ENCODE measurements at places on chromosomes 3 and 15.

- no peak for DNase-seq
These were observed 136.5 kb downstream of the SSR3 start for GRCh38 chr3:156418428-156418827.

- DNase-seq, result no peak
These were observed 4.7 kb downstream of the FOXL2 start for GRCh38 chr3:138942271-138942670.

DNA sequence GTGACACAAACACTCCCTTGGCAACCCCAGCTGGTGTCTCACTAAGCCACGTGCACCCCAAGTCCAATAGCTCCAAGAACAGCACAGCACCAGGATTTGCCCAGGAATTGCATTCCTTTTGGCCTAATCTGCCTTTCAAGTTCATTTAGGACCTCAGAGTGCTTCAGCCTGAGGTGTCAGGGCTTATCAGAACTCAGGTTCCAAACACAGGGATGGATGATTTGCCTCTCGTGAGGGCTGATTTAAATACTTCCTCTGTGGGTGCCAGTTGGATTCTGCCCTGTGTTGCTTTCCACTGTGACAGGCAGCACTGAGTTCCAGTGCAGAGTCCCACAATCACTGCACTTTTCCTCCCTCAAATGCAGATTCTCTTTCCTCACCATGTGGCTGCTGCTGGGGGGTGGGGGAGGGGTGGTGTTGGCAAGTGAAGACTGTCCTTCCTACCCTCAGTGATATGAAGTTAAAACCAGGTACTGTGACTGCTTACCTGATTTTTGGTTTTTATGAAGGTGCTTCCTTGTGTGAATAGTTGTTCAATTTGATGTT, 204.3 kb upstream of the STAC start:
- DNase-seq, result no peak

DNA sequence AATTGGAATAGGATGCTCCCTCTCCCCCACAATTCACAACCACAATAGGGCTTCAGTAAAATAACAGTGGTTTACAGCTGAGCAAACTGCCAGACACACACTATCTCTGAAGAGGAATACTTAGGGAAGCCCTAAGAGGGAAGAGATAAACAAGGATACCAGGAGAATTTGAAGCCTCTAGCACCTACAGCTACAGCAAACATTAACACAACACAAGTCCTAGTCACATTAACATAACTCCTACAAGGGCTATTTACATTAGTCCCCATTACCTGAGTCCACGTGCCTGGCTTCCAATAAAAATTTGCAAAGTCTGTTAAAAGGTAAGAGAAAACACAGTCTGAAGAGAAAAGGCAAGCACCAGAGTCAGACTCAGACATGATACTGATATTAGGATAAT, 346.9 kb upstream of the CDIN1 start:
- no peak for DNase-seq

GRCh38 chr15:70508561-70509281, 254.6 kb downstream of the UACA start:
- no peak for DNase-seq

GRCh38 chr3:168216851-168217250, 121.1 kb upstream of the GOLIM4 start:
- no peak for DNase-seq

DNA sequence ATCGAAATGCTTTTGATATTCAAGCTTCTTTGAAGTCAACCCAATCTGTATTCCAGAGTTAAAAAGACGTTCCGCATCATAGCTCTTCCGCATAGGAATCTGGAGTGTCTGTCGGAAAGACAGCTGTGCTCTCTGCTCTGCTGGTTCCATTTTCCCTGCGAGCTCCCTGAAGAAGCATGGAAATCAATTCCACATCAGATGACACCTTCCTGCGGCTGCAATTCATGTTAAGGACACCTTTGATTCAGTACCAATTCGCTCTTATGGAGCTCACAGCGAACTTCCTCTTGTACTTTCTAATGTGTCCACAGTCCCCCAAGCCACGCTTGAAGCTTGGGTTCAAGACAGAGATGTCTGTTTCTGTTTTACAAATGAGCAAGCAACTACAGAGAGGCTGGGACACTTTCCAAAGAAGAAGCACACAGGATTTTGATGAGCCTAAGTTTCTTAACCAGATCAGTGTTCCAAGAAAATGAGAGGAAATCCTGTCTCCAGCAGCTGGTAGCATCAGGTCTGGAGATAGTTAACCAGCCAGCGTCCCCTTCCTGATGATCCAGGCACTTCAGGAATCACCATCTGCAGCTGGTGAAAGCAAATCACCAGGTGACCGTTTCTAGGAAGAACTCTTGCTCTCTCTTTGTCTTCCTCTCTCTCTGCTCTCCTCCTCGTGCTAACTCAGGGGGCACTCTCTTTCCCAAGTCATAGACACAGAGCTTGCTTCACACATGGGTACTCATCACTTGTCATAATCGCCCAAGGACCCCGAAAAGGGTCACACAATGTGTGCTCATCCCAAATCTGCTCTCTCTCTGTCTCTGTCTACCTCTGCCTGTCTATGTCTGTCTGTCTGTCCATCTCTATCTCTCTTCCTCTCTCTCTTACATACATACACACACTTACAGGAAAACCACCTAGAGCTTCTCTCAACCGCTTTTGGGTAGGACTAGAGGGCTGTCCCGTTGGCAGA, 281.8 kb downstream of the FAM43A start:
- peak; percentile 26 for DNase-seq

DNA sequence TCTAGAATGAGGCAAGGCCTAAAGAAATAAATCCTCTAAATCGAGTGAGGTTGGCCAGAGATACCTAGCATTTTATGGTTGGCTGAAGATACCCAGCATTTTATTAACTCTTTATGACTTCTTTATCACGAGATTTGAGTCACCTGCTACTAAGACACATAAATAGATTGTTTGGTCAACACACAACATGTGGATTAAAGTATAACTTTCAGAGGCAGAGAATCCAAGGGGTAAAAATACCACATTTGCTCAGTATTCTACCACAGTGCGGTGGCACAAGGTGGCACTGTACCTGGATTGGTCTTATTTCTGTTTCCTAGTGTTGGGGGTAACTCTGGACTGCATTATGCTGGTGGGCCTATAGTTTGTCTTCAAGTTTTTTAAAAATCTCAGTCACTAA, 27.0 kb upstream of the VILL start:
- DNase-seq, result no peak

- DNase-seq, result no peak
These were observed 10.9 kb downstream of the ITIH3 start for GRCh38 chr3:52805270-52806039.

GRCh38 chr3:55720614-55721013, 233.5 kb upstream of the WNT5A start:
- DNase-seq, result no peak

- no peak for DNase-seq
These were observed 72.1 kb upstream of the ACAD9 start for GRCh38 chr3:128807186-128807830.

DNA sequence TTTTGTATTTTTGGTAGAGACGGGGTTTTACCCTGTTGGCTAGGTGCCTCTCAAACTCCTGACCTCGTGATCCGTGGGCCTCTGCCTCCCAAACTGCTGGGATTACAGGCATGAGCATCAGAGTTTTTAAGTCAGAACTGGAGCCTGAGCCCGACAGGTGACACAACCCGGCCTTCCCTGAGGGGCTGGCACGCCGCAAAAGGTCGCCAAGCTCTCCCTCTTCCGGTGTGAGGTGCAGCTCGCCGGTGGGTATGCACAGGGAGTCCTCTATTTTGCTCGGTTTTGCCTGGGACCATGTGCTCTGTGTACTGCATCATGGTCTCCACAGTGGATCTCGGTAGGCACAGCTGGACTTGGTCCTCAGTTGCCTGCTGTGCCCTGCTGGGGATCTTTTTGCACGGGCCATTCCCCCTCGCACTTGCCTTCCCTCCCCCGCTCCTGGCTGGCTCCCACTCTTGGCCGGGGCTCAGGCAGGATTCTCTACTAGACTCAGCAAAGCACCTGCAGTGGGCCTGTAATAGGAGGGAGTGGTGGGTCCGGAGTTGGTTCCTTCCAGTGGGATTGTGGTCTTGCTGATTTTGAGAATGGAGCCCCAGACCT, 101.2 kb upstream of the KLF13 start:
- no peak for DNase-seq

- DNase-seq, result no peak
These were observed 755.2 kb downstream of the NR2F2 start for GRCh38 chr15:97085731-97086130.

DNA sequence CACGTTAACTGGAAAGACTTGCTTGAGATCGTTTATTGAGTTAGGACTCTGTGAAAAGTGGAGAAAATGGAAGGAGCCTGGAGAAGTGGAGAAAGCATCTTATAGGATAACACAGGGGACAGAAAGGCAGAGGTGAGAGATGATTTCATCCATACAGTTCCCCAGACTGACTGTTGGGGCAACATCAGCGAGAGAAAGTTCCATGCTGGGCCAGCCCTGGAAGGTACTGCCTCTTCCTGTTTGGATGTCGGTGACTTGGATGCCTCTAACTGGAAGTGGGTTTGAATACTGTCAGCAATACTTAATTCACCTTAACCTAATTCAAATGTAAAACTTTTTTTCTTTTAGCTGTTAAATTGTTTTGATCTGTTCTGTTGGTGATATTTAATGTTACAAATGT, 32.3 kb downstream of the ATP13A5 start:
- no peak for DNase-seq

GRCh38 chr15:87916208-87916607, 340.3 kb downstream of the NTRK3 start:
- no peak for DNase-seq

DNA sequence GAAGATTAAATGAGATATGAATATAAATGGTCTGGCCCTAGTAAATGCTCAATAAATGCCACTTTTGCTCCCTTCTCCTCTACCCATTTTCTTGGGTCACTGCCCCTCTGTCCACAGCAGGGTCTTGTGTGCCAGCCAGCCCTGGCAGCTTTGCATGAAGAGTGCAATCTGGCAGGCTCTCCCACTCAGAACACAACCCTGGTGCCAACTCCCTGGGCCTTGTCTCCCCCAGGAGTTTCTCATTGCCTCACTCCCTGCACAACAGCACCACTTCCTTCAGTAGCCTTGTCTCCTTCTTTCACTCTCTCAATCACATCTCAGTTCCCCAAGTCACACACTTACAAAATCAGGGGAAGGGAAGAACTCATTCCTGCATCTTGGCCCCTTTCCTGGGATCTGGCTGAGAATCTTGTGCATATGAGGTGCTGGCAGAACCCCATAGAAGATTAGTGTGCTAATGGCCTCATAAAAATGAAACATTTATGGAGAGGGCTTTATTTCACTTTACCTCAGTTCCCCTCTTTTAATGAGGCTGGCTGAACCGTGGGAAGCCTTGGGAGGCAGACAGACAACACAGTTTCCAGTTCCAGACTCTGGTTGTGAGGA, 445.9 kb upstream of the PROK2 start:
- no peak for DNase-seq

GRCh38 chr3:179865861-179866505, 170.8 kb downstream of the PEX5L start:
- DNase-seq, result no peak

GRCh38 chr15:68298882-68299381, 21.4 kb downstream of the FEM1B start:
- no peak for DNase-seq

- no peak for DNase-seq
These were observed 43.0 kb upstream of the TLE3 start for GRCh38 chr15:70140543-70141375.

- DNase-seq, result no peak
These were observed 78.5 kb upstream of the ROBO1 start for GRCh38 chr3:79846148-79846933.

- no peak for DNase-seq
These were observed 764.4 kb upstream of the NECTIN3 start for GRCh38 chr3:110307065-110307809.

GRCh38 chr3:62527474-62527873, 154.1 kb upstream of the FEZF2 start:
- no peak for DNase-seq

GRCh38 chr3:159989973-159990846, 1.6 kb downstream of the IL12A start:
- DNase-seq, result no peak

DNA sequence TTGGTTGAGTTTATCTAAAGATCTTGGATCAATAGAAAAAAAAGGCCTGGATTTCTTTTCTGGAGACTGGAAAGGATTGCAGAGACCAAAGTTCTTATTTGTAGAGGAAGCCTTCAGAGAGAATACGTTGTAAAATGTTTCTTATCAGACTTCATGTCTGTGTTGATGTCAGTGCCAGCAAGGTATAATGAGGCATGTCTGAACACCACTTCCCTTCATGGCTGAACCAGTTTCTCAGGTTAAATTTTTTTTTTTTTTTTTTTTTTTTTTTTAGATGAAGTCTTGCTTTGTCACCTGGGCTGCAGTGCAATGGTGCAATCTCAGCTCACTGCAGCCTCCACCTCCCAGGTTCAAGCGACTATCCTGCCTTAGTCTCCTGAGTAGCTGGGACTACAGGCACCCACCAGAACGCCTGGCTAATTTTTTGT, 17.8 kb upstream of the ZNF774 start:
- DNase-seq, result no peak

- no peak for DNase-seq
These were observed 160.4 kb downstream of the VGLL3 start for GRCh38 chr3:86830566-86830965.

DNA sequence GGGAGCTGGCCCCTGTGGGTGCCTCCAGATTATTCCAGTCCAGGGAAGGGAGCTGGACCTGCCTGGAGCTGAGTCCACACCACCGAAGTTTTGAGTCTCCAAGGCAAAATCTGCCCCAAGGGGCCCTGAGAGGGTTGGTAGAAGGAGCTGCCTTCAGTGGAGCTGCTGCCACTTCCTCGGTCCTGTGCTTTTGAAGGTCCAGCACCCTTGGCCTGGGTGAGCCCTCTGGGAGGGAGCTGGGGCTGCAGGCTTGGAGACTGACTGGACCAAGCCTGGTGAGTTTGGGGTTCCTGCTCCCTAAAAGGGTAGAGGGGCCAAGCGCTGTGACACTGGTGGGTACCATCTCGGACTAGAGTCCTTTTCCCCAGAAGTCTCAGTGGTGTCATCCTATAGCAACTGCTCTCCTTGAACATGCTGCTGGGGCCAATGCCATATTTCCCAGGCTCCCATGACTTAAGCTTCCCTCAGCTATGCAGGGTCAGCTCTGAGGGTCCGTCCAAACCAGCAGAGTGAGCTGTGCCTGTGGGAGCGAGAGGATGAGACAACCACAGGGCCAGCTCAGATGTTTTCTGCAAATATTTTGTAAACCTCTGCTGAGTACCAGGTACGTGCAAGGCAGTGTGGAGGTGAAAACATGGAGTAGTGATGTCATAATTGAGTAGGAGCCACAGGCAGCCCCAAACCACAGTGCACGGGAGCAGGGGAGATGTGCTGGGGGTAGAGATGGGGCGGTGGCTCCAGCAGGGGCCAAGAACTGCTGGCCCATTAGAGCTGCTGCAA, 96.0 kb downstream of the ABHD5 start:
- DNase-seq, result no peak

- DNase-seq, result peak; percentile 40
These were observed 90.2 kb upstream of the CHD2 start for GRCh38 chr15:92809880-92810361.
